Upper lobe of left lung (tissue), 6 donors: ENCODE measurements at places on chromosomes 6 and 20. TPM values are rescaled to one million over a fixed set of nuclear protein-coding genes. Genes with fewer than 3 reads are reported as not detected.

DNA sequence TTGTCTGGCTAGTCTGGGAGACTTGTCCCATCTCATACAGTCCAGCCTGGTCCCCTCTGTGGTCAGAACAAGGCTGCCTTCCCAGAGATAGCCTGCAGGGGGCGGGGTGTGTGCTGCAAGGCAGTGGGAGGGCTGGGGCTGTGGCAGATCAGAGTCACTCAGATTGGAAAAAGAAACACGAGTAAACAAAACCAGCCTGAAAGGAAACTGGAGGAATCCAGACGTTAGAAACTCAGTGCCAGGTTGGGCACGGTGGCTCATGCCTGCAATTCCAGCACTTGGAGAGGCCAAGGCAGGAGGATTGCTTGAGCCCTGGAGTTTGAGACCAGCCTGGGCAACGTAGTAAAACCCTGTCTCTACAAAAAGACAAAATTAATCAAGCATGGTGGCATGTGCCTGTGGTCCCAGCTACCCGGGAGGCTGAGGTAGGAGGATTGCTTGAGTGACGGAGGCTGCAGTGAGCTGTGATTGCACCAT lies 20.2 kb downstream of the LEMD2 start:
- DNase-seq = peak; percentile 78

GRCh38 chr6:167148021-167148420 lies 9.8 kb downstream of the GPR31 start:
- DNase-seq = no peak

- DNase-seq = no peak
Measured at GRCh38 chr6:13846841-13847240, 32.5 kb upstream of the MCUR1 start.

The RUNX2 gene
- 4.0 TPM for total RNA-seq

The MUC22 gene
- total RNA-seq = not detected

The TOMM6 gene
- total RNA-seq = 120 TPM

The ADGRF5 gene
- 107 TPM for total RNA-seq

DNA sequence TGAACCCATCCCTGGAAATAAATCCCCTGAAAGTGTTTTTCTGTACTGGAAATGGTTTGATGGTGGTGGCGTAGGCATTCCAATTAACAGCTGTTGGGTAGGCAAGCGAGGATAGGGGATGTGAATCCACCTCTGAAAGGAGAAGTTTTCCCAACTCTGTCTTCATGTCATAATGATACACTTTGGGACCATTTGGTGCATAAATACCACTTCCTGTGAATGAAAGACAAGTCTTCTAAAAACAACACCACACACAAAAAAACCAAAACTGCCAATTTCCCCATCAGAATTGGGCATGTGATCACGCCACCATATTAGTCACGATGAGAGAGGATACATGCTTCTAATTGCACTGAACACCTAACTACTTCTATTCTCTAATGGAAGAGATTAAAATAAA lies 6.4 kb downstream of the VNN2 start:
- no peak for DNase-seq

DNA sequence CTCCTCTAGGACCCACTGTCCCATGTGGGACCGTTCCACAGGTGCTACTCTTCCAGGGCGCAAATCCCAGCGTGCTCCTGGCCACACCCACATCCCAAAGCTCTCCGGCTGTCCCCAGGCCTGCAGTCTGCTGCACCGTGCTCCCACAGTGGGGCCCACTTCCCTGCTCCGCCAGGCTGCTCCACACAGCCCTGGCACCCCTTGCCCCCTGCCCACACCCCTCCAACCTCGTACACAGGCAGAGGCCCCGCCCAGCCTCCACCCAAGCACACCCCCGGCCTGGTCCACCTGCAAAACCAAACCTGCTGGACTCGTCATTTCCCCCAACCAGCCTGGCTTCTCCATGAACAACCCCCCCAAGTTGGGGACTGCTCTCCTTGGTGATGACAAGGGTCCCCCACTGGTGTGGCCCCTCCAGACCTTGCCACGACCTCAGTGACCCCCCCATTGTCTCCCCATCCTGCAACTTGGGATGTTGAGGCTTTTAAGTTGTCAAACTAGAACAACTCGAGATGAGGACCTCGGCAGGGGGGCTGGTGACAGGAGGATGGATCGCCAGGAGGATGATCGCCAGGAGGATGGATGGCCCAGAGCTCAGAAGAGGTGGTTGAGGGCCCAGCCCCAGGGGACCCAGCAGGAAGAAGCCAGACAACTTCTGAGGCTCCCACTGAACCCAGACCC lies 27.1 kb downstream of the YTHDF1 start:
- peak; percentile 46 for DNase-seq

- no peak for DNase-seq
Measured at GRCh38 chr20:37917461-37917860, 14.5 kb downstream of the VSTM2L start.

DNA sequence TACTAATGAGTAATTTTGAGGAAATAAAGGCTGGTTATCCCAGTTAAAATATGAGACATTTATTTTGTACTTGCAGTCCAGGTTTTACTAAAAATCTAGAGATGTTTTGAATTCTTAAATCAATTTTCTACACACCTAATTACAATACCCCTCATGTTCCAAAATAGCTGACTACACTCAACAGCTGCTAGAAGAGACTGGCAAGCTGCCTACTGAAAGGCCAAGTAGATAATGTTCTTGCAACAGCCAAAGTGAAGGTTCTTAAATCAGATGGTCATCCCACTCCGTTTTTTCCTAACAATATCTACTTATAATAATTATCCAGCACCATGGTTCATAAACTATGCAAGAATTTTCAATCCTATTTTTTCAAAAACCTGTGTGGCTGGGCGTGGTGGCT lies 69.0 kb downstream of the DTNBP1 start:
- no peak for DNase-seq
